Fibroblast of the conjunctiva (primary cell): ENCODE measurements at places on chromosomes 5 and 9.

GRCh38 chr9:12705738-12706391 lies 12.7 kb downstream of the TYRP1 start:
- DNase-seq: no peak

DNA sequence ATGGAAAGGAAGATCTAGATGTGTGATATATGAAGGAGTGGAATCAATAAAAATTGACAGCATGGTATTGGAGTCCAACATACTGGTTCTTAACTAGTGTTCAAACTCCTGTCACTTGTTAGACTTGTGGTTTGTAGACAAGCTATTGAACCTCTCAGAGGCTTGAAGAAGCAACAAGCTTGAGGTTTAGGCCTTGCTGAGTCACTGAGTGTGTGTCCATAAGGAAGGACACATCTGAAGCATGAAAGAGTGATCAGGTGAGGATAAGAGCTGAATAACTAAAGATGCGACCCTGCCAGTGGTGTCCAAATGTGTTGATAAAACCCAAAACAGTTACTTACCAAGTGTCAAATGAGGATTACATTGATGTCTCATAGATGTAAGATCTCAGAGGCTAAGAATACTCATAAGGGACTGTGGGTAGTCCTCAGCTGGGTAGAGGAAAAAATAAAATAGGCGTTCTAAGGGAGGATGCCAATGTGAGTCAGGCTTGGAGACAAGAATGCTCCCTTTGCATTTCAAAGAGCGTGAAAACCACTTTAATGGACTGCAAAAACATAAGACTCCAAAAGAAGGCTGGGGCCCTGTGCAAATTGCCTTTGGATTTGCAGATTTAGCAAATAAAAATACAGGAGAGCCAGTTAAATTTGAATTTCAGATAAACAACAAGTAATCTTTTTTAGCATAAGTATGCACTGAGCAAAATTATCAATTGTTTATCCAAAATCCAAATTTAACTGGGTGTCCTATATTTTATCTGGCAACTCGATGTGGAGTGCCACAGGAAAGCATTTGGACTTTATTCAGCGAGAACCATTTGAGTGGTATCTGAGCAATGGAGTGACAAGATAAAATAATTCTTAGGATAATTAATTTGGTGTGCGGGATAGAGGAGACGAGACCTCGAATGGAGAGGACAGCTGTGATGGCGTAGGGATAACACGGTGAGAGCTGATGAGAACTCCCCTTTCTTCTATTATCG lies 757.3 kb upstream of the WWC1 start:
- DNase-seq: no peak

GRCh38 chr5:960551-960950 lies 48.1 kb upstream of the NKD2 start:
- DNase-seq: no peak

GRCh38 chr5:178469975-178470759 lies 120.0 kb downstream of the COL23A1 start:
- DNase-seq: no peak

DNA sequence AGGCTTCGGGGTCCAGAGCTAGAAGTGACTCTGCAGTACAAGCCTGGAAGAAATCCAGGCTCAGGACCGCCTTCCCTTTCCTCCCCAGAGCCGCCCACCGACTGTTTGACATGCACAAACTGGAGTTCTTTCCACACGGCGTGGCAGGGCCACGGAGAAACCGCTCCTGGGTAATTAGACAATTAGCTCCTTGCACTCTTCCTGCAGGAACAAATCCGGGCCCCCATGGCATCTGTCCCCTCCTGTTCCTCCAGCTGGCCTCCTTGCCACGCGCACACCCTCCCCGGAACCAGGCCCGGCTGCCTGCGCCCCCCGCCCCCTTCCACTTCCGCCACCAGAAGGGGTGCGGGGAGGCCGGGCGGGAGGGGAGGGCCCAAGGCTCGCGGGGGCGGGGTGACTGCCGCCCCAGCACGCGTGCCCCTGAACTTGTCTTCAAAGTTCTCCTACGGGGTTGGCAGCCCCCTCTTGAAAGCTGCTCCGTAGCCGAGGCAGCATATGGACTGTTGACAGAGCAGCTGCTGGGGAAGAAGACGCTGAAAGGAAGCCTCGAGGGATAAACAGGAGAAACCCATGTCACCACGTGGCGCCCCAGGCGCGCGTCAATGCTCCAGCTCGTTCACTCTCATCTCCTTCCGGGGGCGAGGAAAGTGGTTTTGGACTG lies 74.3 kb downstream of the SEC61B start:
- no peak for DNase-seq

DNA sequence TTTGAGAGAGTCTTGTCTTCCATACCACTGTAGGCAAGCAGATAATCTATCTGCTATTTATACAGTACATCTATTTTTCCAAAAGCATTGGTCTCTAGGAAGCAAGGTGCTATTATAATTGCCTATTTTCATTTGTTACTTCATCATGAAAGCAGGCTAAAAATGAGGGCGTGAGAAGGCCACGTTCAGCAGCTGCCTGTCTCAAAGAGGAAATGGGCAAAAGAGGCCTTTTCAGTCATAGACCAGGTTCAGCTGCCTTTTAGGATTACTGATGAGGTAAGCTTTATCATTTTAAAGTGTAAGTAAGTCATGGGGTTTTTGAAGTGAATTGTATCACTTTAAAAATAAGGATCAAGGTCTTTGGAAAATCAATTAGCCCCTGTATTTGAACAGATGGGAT lies 1091.1 kb upstream of the DMAC1 start:
- DNase-seq: no peak

GRCh38 chr5:151458314-151458713 lies 10.9 kb downstream of the SLC36A1 start:
- DNase-seq: no peak

GRCh38 chr9:94921092-94921471 lies 194.6 kb downstream of the AOPEP start:
- no peak for DNase-seq

- no peak for DNase-seq
These were observed 11.4 kb upstream of the PTGDS start for GRCh38 chr9:136965771-136966484.

- peak; percentile 23 for DNase-seq
These were observed 48.8 kb downstream of the LNPEP start for GRCh38 chr5:96984506-96985192.

- peak; percentile 84 for DNase-seq
These were observed 20.4 kb upstream of the RPS14 start for GRCh38 chr5:150469718-150470469.

DNA sequence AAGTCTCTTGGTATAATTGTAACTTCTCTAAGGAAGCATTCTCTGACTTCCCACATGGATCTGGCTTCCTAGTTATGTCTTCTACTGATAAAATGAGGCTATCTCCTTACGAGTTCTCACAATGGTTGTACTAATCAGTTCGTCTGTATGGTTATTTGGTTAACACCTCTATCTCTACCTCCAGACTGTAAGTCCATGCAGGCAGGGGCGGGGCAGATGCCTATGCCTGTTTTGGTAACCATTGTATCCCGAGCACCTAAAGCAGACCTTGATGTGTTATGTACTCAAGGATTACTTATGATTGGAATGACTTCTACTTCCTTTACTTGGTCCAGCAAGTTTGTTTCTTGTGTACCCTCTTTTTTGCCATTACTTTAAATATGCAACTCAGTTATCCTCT lies 125.0 kb upstream of the PITX1 start:
- no peak for DNase-seq

DNA sequence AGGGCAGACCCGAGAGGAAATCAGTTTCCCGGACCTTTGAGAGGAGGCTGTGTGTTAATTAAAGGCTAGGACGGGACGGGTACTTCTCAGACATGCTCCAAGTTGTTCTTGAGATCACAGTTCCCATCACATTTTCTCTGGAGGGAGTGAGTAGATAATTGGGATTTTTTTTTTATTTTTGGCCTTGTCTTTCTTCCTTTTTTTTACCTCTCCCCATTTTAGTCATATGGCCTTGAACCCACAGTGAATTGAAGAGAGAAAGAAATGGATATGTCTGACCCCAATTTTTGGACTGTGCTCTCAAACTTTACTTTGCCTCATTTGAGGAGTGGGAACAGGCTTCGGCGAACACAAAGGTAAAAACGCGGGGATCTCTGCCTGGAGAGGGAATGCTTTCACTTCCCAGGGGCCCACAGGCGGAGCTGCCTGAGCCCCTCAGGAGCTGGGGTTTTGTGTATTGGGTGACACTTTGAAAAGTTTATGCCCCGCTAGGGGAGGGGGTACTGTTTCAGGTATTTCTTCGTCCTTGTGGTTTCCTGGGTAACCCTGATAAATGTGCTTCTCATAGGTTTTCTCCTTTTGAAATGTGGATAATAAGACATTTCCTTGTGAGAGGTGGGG lies 191.8 kb downstream of the CD180 start:
- no peak for DNase-seq

DNA sequence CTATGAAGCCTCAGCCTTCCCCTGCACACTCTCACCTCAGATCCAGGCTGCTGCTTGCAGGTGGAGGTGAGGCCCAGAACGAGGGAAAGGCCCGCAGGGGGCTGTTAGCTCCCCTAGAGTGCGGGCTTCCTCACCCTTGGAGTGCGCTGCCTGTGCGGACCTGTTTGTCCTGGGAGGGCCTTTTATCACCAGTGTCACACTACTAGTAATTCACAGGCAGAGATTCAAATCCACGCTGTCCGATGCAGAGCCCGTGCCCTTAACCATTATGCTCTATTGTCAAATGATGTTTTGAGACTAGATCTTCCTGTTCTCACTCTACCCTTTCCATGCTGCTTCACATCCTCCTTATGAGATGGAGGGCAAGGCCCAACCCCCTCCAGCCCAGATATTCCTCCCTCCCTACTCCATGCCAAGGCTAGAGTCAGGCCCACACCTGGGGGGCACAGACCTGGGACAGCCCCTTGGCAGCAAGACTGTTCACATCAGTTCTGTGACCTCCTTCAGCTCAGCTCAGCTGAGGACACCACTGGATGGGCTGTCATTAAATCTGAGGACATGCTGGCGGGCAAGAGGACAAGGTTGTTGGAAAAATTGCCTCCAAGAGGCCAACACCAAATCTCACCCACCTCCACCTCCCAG lies 112.8 kb upstream of the SPOCK1 start:
- no peak for DNase-seq

DNA sequence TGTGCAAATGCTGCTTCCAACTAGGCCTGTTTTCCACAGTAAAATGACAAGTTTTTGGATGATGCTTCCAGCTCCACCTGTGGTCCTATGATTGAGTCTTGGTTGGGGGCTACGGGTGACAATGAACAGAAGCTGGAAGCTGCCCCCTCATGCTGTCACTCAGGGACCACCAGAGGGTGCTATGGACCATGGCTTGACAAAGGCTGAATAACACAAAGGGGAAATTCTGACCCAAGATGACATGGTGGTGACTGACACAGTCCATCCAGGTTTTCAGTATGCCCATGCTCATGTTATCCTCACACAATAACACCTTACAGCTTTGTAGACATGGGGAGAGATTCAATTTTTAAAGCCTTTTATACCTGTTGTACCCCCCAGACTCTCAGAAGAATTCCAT lies 23.9 kb upstream of the SAP30L start:
- no peak for DNase-seq

- DNase-seq: no peak
These were observed 142.1 kb upstream of the NMUR2 start for GRCh38 chr5:152547202-152547601.
